Neuronal stem cell (in vitro differentiated cells): ENCODE measurements at places on chromosomes 13 and 19.

- no peaks in the 10 kb centered on the region for H3K36me3 ChIP-seq
- no peak overlapping the region for H3K4me3 ChIP-seq
- no peak for DNase-seq
- no peaks in the 10 kb centered on the region for H3K4me1 ChIP-seq
- H3K27ac ChIP-seq, result no peak overlapping the region
- no peaks in the 10 kb centered on the region for H3K27me3 ChIP-seq
Measured at GRCh38 chr13:70964124-70964523, 855.9 kb upstream of the KLHL1 start.

DNA sequence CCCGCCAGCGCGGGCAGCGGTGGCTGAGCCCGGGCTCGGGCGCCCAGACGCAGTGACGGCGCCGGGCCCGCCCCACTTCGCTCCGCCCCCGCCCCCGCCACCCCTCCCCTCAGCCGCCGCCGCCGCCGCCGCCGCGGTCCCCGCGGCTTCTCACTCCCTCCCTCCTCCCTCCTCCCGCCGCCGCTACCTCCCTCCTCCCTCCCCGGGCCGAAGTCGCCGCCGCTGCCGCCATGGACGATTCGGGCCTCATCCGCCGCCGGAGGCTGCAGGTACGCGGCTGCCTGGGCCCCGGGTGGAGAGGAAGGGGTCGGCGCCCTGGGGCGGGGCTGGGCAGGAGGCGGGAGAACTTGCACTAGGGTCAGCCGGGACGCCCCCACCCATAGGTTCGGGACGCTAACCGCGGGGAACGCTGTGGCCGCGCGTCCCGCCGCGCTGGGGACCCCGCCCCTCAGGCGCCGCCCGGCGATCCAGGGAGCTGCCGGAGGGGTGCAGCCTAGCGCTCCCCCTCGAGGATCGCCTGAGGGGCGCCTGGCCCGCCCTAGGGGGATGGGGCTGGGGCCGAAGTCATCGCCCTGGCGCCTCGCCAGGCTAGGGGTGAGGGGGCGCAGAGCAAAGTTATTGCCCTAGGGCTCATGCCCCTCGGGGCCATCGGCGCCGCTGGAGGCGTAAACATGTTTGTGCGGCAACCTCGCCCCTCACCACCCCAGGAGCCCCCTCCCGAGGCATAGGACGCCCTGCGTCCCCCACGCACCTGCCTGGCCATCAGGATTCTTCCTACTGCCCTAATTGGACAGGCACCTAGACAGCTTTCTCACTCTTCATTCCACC lies 427 bp downstream of the RTBDN start:
- no peak overlapping the region for H3K27ac ChIP-seq
- no peaks in the 10 kb centered on the region for H3K36me3 ChIP-seq
- H3K4me1 ChIP-seq, result peaks cover 6% of the 10 kb centered on the region
- peaks cover 12% of the 10 kb centered on the region for H3K27me3 ChIP-seq
- peak overlapping the region; percentile 49 for H3K4me3 ChIP-seq

- H3K4me1 ChIP-seq, result no peaks in the 10 kb centered on the region
- H3K4me3 ChIP-seq, result no peak overlapping the region
Measured at GRCh38 chr13:85797311-85797710, 1.9 kb downstream of the SLITRK6 start.

DNA sequence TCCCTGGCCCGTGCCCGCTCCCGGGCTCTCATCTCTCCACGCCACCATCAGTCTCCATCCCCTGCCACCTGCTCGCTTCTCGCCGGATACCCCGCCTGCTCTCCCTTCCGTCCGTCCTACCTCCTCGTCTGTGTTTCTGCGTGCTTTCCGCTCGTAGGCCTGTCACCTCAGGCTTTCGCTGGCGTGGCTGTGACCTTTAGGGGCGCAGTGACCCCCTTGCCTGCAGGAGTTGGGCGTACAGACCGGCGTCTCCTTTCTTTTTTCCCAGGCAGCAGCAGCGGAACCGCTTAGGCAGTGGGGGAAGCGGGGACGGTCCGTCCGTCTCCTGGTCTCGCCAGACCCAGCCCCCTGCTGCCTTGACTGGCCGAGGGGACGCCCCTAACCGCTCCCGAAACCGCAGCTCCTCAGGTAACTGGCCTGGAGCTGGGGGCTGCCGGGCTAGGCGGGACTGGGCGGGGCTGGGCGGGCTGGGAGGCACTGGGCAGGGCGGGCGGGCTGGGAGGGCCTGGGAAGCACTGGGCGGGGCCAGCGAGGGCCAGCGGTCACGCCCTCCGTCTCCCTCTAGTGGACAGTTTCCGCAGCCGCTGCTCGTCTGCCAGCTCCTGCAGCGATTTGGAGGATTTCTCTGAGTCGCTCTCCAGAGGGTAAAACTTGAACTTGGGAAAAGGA lies 6.3 kb downstream of the PGLYRP1 start:
- H3K4me1 ChIP-seq, result peaks cover 14% of the 10 kb centered on the region
- peaks cover 12% of the 10 kb centered on the region for H3K36me3 ChIP-seq
- DNase-seq, result peak; percentile 81
- H3K4me3 ChIP-seq, result peak overlapping the region; percentile 78

DNA sequence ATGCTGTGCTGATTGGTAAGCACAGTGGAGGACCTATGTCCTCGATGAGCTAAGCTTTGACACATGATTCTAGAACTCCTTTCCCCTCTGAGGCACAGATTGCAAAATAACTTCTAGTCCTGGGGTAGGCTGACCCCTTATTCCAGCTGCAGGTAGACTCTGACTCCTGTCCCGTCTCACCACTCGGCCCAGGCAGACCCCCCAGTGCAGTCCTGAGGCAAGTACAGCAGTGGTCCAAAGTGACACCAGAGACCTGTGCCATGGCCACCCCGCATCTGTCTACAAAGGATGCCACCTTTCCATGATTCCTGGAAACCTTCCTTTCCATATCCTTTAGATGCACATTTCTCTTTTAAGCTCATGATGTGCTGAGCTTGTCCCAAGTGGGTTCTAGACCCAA lies 482.5 kb downstream of the ZNF536 start:
- H3K36me3 ChIP-seq, result no peaks in the 10 kb centered on the region
- no peak overlapping the region for H3K4me3 ChIP-seq
- no peaks in the 10 kb centered on the region for H3K27me3 ChIP-seq
- no peak for DNase-seq

- no peaks in the 10 kb centered on the region for H3K4me1 ChIP-seq
- no peaks in the 10 kb centered on the region for H3K36me3 ChIP-seq
- H3K27me3 ChIP-seq, result no peaks in the 10 kb centered on the region
Measured at GRCh38 chr13:38180126-38180525, 169.5 kb upstream of the UFM1 start.

GRCh38 chr13:99572921-99573320 lies 71.6 kb downstream of the TM9SF2 start:
- H3K4me3 ChIP-seq, result no peak overlapping the region
- H3K27ac ChIP-seq, result no peak overlapping the region
- peaks cover 4% of the 10 kb centered on the region for H3K27me3 ChIP-seq
- no peak for DNase-seq
- H3K4me1 ChIP-seq, result peaks cover 2% of the 10 kb centered on the region

- H3K27me3 ChIP-seq, result no peaks in the 10 kb centered on the region
- H3K27ac ChIP-seq, result no peak overlapping the region
- no peaks in the 10 kb centered on the region for H3K4me1 ChIP-seq
- peak overlapping the region; percentile 62 for H3K4me3 ChIP-seq
- peaks cover 5% of the 10 kb centered on the region for H3K36me3 ChIP-seq
Measured at GRCh38 chr19:36837176-36837905, 846 bp downstream of the ZNF790 start.

DNA sequence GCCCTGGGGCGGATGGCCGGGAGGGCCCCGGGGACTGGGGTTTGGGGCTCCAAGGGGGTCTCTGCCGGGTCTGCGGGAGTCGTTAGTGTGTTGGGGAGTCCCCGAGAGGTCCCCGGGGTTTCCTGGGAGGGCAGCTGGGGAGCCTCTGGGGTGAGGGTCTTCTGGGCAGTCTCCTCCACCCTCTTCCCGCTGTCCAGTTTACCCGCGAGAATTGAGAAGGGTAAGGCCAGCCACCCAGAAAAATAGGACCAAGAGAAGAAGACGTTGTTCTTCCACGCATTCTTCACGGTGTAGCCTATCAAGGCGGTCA lies 1.0 kb upstream of the ETFB start:
- H3K4me3 ChIP-seq, result peak overlapping the region; percentile 70
- H3K27me3 ChIP-seq, result no peaks in the 10 kb centered on the region
- H3K4me1 ChIP-seq, result peaks cover 15% of the 10 kb centered on the region
- H3K27ac ChIP-seq, result peak overlapping the region; percentile 94
- no peaks in the 10 kb centered on the region for H3K36me3 ChIP-seq
- DNase-seq, result no peak
